ENCODE measurements at places on chromosomes 5 and 9.

DNA sequence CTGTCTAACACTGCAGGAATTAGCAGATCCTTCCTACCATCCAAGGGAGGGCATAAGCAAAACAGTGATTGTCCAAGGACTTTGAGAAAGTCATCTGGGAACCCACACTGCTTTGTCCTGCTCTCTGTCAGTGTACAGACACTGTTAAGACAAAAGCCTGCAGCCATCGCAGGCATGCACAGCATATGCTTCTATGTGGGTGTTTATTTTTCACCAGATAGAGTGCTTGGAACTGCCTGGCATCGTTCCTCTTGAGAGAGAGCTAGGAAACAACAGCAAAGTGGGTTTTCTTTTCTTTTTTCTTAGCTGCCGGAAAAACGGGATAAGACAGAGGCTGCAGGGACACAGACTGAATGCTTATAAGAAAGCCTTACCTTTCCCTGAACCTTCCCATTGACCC, 212.3 kb downstream of the ICE1 start:
- DNase-seq, result no peak

- DNase-seq, result no peak
Observed at GRCh38 chr5:176541338-176542134, 4.3 kb upstream of the RNF44 start.

DNA sequence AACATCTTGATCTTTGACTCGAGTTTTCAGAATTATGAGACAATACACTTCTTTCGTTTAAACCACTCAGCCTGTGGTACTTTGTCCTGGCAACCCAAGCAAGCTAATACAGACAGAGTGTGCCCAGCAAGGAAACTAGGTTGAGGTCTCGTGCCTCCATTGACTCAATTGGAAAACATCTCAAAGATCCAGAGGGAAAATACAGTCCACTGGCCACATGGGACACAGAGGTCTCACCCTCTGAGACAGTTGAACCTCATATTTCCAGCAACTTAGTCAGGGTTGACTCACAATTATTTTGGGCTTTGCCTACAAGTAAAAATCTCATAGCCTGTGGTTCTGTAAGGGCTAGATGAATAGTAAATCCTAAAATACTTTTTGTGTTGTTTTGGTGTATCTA, 631.5 kb downstream of the MTRR start:
- no peak for DNase-seq

- DNase-seq, result no peak
Observed at GRCh38 chr9:132351404-132352045, 3.3 kb downstream of the SETX start.
